ENCODE measurements at places on chromosomes 1 and 21. TPM values are rescaled to one million over a fixed set of nuclear protein-coding genes. Genes with fewer than 3 reads are reported as not detected.

TCHHL1 gene
- total RNA-seq = 0.12 TPM

TCP10L gene
- total RNA-seq = 107 TPM

TMEM79 gene
- 5.3 TPM for total RNA-seq

HAO2 gene
- total RNA-seq = not detected

PER3 gene
- total RNA-seq = 32.7 TPM

FAM163A gene
- total RNA-seq = 6.0 TPM

KIF1B gene
- 119 TPM for total RNA-seq

PLPP3 gene
- total RNA-seq = 41.5 TPM

RGS4 gene
- total RNA-seq = 3.5 TPM

CELA3B gene
- 0.63 TPM for total RNA-seq

DYRK3 gene
- 40.6 TPM for total RNA-seq

DNA sequence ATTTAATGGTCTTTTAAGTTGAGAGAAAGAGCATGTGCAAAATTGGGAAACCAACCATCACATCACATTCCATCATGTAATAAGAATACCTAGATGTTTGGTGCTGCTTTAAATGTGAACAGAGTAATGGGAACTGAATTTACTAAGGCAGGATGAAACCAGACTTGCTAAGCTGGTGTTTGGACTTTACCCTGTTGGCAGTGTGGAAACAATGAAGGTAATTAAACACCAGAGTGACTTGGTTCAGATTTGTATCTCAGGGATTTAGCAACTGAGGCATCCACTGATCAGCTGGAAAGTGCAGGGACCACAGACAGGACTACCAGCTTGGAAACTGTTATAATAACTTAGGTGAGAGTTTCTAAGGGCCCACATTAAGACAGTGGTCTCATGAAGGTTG, 263.4 kb downstream of the OLFM3 start:
- no peak overlapping the region for H3K4me3 ChIP-seq
- DNase-seq = no peak
- no peaks in the 10 kb centered on the region for H3K27me3 ChIP-seq
- H3K36me3 ChIP-seq = no peaks in the 10 kb centered on the region
- no peak overlapping the region for H3K27ac ChIP-seq
- no peaks in the 10 kb centered on the region for H3K4me1 ChIP-seq

DNA sequence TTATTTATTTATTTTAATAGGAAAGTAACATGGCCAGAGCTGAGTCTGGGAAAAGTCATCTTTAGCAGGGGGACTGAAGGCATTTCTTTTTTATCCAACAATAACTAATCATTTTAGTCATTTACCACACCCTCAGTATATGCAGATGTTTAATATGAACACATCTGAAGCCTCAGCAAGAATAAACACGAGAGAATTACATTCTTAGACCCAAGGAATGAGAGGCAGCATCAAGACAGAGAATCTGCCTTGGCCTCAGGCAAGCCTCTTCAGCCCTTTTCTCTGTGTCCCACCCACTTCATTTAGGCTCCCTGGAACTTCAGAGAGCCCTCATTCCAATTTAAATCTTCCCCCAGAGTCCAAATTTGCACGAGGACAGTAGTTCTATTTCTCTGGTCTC, 17.0 kb upstream of the IGSF3 start:
- no peak overlapping the region for H3K4me3 ChIP-seq
- H3K36me3 ChIP-seq = no peaks in the 10 kb centered on the region
- H3K4me1 ChIP-seq = peaks cover 8% of the 10 kb centered on the region

DNA sequence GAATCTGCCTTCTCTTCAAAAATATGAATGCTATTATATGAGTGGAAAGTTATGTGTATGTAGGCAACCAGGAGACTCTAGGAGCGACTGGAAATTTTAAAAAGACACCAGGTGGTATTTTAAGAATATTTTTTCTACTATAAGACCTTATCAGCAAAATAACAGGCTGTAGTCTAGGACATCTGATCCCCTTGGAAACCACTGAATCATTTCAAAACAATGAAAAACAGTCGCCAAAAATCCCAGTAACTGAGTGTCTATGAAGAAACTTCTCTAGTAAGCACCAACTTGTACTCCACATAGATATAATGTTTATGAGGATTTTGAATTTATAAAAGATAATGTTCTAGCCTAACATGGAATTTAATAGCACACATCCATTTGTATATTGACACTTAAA, 358.5 kb downstream of the GPATCH2 start:
- no peaks in the 10 kb centered on the region for H3K27me3 ChIP-seq
- no peak overlapping the region for H3K4me3 ChIP-seq
- no peaks in the 10 kb centered on the region for H3K4me1 ChIP-seq
- H3K36me3 ChIP-seq = no peaks in the 10 kb centered on the region
- no peak for DNase-seq

DNA sequence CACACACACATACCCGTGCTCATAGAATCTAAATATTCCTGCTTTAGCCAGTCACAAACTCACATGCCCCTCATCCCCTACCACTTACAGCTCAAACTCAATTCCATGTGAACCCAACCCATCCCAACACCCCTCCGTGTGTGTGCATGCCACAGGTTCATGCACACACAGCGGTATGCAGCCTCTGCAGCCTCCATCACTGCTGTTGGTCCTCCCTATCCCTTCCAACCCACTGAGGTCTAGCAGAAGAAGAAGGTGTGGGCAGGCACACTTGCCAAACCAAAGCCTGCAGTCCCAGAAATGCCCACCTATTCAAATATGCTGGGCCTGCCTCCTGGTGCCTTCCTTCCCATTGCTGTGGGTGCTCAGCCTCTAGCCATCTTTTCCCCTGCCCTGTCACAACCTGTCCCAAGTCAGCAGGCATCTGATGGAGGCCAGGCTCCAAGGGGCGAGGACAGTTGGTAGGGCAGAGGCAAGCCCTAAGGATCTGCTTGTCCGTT, 26.2 kb downstream of the SLC2A1 start:
- H3K4me1 ChIP-seq = peaks cover 17% of the 10 kb centered on the region
- H3K27me3 ChIP-seq = no peaks in the 10 kb centered on the region
- H3K4me3 ChIP-seq = no peak overlapping the region
- no peak overlapping the region for H3K27ac ChIP-seq
- no peaks in the 10 kb centered on the region for H3K36me3 ChIP-seq
- no peak for DNase-seq

- no peaks in the 10 kb centered on the region for H3K36me3 ChIP-seq
- no peak for DNase-seq
- no peak overlapping the region for H3K27ac ChIP-seq
- H3K4me3 ChIP-seq = no peak overlapping the region
- H3K4me1 ChIP-seq = peaks cover 18% of the 10 kb centered on the region
Measured at GRCh38 chr1:7049913-7050625, 264.8 kb downstream of the CAMTA1 start.

- H3K4me3 ChIP-seq = no peak overlapping the region
- no peaks in the 10 kb centered on the region for H3K4me1 ChIP-seq
- no peaks in the 10 kb centered on the region for H3K36me3 ChIP-seq
- H3K27me3 ChIP-seq = no peaks in the 10 kb centered on the region
Measured at GRCh38 chr1:156959925-156960324, 39.5 kb downstream of the LRRC71 start.

- no peak overlapping the region for H3K4me3 ChIP-seq
- H3K27ac ChIP-seq = no peak overlapping the region
- no peak for DNase-seq
- no peaks in the 10 kb centered on the region for H3K4me1 ChIP-seq
- no peaks in the 10 kb centered on the region for H3K36me3 ChIP-seq
Measured at GRCh38 chr21:16137106-16137505, 407.3 kb downstream of the USP25 start.

- peak overlapping the region; percentile 81 for H3K4me3 ChIP-seq
- no peaks in the 10 kb centered on the region for H3K36me3 ChIP-seq
- H3K27ac ChIP-seq = no peak overlapping the region
- DNase-seq = no peak
- no peaks in the 10 kb centered on the region for H3K27me3 ChIP-seq
Measured at GRCh38 chr1:201647722-201648065, 108.8 kb downstream of the NAV1 start.

- H3K36me3 ChIP-seq = no peaks in the 10 kb centered on the region
- no peaks in the 10 kb centered on the region for H3K27me3 ChIP-seq
- no peaks in the 10 kb centered on the region for H3K4me1 ChIP-seq
- DNase-seq = no peak
- H3K4me3 ChIP-seq = no peak overlapping the region
- no peak overlapping the region for H3K27ac ChIP-seq
Measured at GRCh38 chr1:221692643-221693042, 49.2 kb downstream of the DUSP10 start.

GRCh38 chr1:224047538-224047937, 66.4 kb upstream of the FBXO28 start:
- H3K4me1 ChIP-seq = no peaks in the 10 kb centered on the region
- no peaks in the 10 kb centered on the region for H3K36me3 ChIP-seq
- no peak overlapping the region for H3K4me3 ChIP-seq
- no peak overlapping the region for H3K27ac ChIP-seq
- H3K27me3 ChIP-seq = no peaks in the 10 kb centered on the region

GRCh38 chr1:80212948-80213347, 1206.4 kb upstream of the ADGRL4 start:
- no peaks in the 10 kb centered on the region for H3K27me3 ChIP-seq
- H3K4me3 ChIP-seq = no peak overlapping the region
- no peaks in the 10 kb centered on the region for H3K36me3 ChIP-seq

GRCh38 chr1:212254853-212255363, 30.3 kb upstream of the PPP2R5A start:
- no peaks in the 10 kb centered on the region for H3K27me3 ChIP-seq
- no peak overlapping the region for H3K4me3 ChIP-seq
- H3K4me1 ChIP-seq = no peaks in the 10 kb centered on the region
- no peaks in the 10 kb centered on the region for H3K36me3 ChIP-seq
- DNase-seq = no peak

GRCh38 chr1:222377428-222378088, 170.3 kb downstream of the HHIPL2 start:
- no peaks in the 10 kb centered on the region for H3K4me1 ChIP-seq
- H3K4me3 ChIP-seq = no peak overlapping the region
- no peaks in the 10 kb centered on the region for H3K36me3 ChIP-seq
- no peaks in the 10 kb centered on the region for H3K27me3 ChIP-seq
- no peak for DNase-seq
- no peak overlapping the region for H3K27ac ChIP-seq

GRCh38 chr1:81703391-81703755, 97.4 kb upstream of the ADGRL2 start:
- H3K27me3 ChIP-seq = no peaks in the 10 kb centered on the region
- DNase-seq = no peak
- no peaks in the 10 kb centered on the region for H3K4me1 ChIP-seq
- no peak overlapping the region for H3K4me3 ChIP-seq

- H3K4me3 ChIP-seq = peak overlapping the region; percentile 54
- H3K36me3 ChIP-seq = no peaks in the 10 kb centered on the region
- H3K4me1 ChIP-seq = peaks cover 38% of the 10 kb centered on the region
- peak; percentile 20 for DNase-seq
- H3K27me3 ChIP-seq = no peaks in the 10 kb centered on the region
Measured at GRCh38 chr1:92484472-92485380, 2.0 kb downstream of the GFI1 start.

GRCh38 chr21:16594191-16594590, 864.4 kb downstream of the USP25 start:
- H3K36me3 ChIP-seq = no peaks in the 10 kb centered on the region
- no peaks in the 10 kb centered on the region for H3K27me3 ChIP-seq
- no peak overlapping the region for H3K27ac ChIP-seq
- no peak overlapping the region for H3K4me3 ChIP-seq
- no peaks in the 10 kb centered on the region for H3K4me1 ChIP-seq

- H3K4me1 ChIP-seq = peaks cover 41% of the 10 kb centered on the region
- no peak for DNase-seq
- no peaks in the 10 kb centered on the region for H3K36me3 ChIP-seq
- H3K4me3 ChIP-seq = no peak overlapping the region
- peak overlapping the region; percentile 75 for H3K27ac ChIP-seq
Measured at GRCh38 chr1:230136453-230137336, 69.7 kb downstream of the GALNT2 start.

- no peak for DNase-seq
- H3K36me3 ChIP-seq = no peaks in the 10 kb centered on the region
- H3K4me1 ChIP-seq = peaks cover 19% of the 10 kb centered on the region
- no peaks in the 10 kb centered on the region for H3K27me3 ChIP-seq
- no peak overlapping the region for H3K4me3 ChIP-seq
Measured at GRCh38 chr1:223008808-223009207, 134.2 kb downstream of the TLR5 start.

GRCh38 chr1:202807451-202807925, 733 bp downstream of the KDM5B start:
- H3K36me3 ChIP-seq = no peaks in the 10 kb centered on the region
- H3K27ac ChIP-seq = peak overlapping the region; percentile 95
- H3K4me1 ChIP-seq = peaks cover 34% of the 10 kb centered on the region
- H3K27me3 ChIP-seq = no peaks in the 10 kb centered on the region
- H3K4me3 ChIP-seq = peak overlapping the region; percentile 100

GRCh38 chr1:197903196-197903514, 725 bp downstream of the C1orf53 start:
- no peaks in the 10 kb centered on the region for H3K36me3 ChIP-seq
- peaks cover 6% of the 10 kb centered on the region for H3K4me1 ChIP-seq
- H3K4me3 ChIP-seq = peak overlapping the region; percentile 72
- H3K27me3 ChIP-seq = no peaks in the 10 kb centered on the region
- peak overlapping the region; percentile 90 for H3K27ac ChIP-seq

DNA sequence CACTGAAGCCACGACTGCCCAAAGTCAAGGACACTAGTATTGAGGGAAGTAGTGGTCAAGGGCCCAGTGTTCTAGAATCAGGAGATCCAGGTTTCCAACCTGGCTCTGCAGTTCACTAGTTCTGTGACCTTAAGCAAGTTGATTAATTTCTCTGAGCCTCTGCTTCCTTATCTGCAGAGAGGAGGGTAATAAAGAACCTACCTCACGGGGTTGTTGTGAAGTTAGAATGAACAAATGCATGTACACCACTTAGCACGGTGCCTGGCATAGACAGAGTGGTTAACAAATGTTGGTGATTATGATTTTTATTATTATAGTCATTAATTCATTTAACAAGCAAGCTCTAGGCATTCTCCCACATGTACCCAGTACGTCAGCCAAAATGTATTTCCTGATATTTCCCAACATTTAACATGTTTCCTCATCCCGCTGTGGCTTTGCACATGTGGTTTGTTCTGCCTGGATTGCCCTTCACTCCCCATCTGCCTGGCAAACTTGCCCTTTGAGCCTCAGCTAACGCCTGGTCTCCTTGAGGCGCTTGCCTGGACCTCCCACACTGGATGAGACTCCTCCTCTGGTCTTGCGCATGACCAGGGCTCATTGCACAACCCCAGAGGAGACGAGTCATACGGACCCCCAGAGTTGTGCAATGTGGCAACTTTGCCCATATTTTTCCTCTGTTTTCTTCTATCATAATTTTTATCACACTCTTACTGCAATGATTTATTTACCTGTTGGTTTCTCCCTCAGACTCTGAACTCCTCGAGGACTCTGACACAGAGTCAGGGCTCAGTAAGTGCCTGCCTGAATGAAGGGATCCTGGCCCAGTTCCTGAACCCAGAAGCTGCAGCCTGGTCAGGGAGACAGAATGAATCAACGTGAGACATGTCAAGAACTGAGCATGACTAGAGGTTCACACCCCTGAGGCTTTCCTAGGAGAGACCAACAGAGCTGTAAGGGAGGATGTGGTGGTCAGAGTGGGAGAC, 20.7 kb upstream of the MFSD2A start:
- H3K36me3 ChIP-seq = no peaks in the 10 kb centered on the region
- peak; percentile 49 for DNase-seq
- H3K27ac ChIP-seq = no peak overlapping the region
- no peaks in the 10 kb centered on the region for H3K4me1 ChIP-seq
- no peak overlapping the region for H3K4me3 ChIP-seq
- H3K27me3 ChIP-seq = no peaks in the 10 kb centered on the region
